MCF 10A (cell line): ENCODE measurements at places on chromosomes 1 and 21. TPM values are rescaled to one million over a fixed set of nuclear protein-coding genes. Genes with fewer than 3 reads are reported as not detected.

ZNF593OS gene
- not detected in 2 replicates for total RNA-seq

DNA sequence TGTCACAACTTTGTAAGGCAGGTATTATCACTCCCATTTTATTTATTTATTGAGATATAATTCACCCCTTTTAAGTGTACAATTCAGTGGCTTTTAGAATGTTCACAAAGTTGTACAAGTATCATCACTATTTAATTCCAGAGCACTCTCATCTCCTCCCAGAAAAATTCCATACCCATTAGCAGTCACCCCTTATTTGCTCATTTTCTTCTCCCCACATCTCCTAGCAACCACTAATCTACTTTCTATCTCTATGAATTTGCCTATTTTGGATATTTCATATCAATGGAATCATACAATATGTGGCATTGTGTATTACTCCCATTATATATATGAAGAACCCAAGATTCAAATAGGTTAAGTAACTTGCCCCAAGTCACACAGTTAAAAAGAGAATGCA, 7.0 kb downstream of the DSTYK start:
- peaks cover 20% of the 10 kb centered on the region for H3K4me1 ChIP-seq
- H3K36me3 ChIP-seq = no peaks in the 10 kb centered on the region
- H3K27ac ChIP-seq = no peak overlapping the region
- no peak overlapping the region for H3K4me3 ChIP-seq

- H3K36me3 ChIP-seq = no peaks in the 10 kb centered on the region
- DNase-seq = peak; percentile 75
- peaks cover 27% of the 10 kb centered on the region for H3K4me1 ChIP-seq
- no peaks in the 10 kb centered on the region for H3K27me3 ChIP-seq
- no peak overlapping the region for H3K4me3 ChIP-seq
Measured at GRCh38 chr1:96075704-96076455, 645.7 kb upstream of the PTBP2 start.

NPR1 gene
- total RNA-seq = not detected in 2 replicates

- H3K36me3 ChIP-seq = no peaks in the 10 kb centered on the region
- peak overlapping the region; percentile 36 for H3K27ac ChIP-seq
- no peak overlapping the region for H3K4me3 ChIP-seq
- H3K4me1 ChIP-seq = no peaks in the 10 kb centered on the region
- no peaks in the 10 kb centered on the region for H3K27me3 ChIP-seq
- no peak for DNase-seq
Measured at GRCh38 chr21:22554690-22555316, 1556.6 kb downstream of the NCAM2 start.

DNA sequence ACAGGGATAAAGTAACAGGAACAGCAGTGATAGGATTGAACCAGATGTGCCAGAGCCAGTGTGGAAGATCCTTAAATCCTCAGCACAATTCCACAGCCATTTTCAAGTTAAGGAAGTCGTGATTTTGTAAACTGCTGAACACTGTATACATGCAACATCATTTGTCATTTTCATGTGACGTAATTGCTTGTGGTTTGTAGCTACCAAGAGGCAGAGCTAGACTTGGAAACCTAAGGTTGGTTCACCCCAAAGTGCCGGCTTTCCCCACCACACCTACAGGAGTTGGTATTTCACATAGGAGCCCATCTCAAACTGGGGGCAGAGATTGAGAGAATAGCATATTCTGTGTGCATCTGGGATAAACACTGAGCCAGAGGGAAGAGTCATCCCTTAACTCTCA, 113.9 kb downstream of the CAPN8 start:
- H3K27me3 ChIP-seq = no peaks in the 10 kb centered on the region
- H3K4me1 ChIP-seq = peaks cover 6% of the 10 kb centered on the region
- no peak overlapping the region for H3K27ac ChIP-seq

DNA sequence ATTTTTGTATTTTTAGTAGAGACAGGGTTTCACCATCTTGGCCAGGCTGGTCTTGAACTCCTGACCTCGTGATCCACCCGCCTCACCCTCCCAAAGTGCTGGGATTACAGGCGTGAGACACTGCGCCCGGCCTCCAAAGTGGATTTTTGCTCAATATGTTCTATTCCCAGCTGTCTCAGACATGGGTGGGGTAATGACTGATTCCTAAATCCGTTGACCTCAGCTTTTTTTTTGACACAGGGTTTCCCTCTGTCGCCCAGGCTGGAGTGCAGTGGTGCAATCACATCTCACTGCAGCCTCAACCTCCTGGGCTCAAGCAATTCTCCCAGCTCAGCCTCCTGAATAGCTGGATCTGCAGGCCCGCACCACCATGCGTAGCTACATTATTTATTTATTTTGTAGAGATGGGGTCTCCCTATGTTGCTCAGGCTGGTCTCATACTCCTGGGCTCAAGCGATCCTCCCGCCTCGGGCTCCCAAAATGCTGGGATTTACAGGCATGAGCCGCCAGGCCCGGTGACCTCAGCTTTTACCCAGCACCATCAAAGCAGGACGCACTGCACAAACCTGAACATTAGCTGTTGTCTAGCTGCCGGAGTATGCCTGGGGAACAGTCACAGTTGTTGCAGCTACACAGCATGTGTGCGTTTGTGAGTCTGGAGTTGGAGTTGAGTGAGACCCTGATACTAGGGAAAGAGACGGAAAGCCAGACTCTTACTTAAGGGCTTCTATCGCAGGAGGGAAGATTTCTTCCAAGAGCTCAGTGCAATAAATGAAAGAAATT, 43.7 kb upstream of the PSEN2 start:
- H3K27ac ChIP-seq = no peak overlapping the region
- H3K4me3 ChIP-seq = no peak overlapping the region
- no peaks in the 10 kb centered on the region for H3K36me3 ChIP-seq
- no peaks in the 10 kb centered on the region for H3K27me3 ChIP-seq

GRCh38 chr1:68166348-68166747, 66.0 kb downstream of the WLS start:
- H3K4me3 ChIP-seq = no peak overlapping the region
- H3K4me1 ChIP-seq = no peaks in the 10 kb centered on the region
